ENCODE measurements at places on chromosomes 13 and 19.

DNA sequence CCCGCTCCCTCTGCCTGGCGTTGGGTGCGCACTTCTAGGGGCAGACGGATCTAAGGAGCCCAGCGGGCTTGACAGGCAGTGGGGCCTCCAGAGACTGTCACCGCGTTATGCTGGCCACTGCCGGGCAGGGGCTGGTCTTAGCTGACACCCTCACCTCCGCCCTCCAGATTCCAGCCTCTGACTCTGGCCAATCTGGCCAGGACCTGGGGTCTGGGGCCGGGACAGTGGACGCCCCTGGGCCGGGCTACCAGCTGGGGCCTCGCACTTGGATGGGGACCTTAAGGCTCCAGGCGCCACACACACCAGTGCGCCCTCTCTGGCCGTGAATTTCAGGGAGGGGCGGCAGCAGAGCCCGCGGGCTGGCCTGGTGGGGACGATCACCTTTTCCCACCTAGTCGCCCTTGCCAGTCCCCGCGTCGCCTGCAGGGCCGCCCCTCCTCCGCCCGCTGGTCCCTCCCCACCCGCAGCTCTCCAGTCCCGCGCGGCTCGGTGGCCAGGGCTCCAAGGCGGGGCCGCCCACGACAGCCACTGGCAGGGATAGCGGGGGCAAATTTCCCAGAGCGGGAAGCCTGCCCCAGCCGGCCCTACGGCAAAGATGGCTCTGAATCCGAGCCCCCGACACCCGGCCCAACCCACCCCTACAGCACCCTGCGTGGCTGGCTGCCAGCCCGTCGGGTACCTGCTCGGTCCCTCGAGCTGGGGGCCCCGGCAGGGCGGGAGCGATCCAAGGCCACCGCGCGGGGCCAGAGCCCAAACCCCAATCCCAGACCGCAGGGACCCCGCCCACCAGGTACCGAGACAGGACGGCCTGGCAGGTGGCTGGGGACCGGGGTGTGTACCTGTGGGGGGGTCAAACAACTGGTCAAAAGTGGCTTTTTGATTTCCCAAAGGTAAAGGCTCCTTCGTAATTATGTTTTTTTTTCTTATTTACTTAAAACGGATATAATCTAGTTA is 6.1 kb upstream of the ZNF98 start:
- no peak for DNase-seq

- DNase-seq = no peak
Measured at GRCh38 chr19:43329989-43330388, 23.5 kb upstream of the CD177 start.

- no peak for DNase-seq
Measured at GRCh38 chr19:52200044-52200443, 10.2 kb downstream of the PPP2R1A start.

DNA sequence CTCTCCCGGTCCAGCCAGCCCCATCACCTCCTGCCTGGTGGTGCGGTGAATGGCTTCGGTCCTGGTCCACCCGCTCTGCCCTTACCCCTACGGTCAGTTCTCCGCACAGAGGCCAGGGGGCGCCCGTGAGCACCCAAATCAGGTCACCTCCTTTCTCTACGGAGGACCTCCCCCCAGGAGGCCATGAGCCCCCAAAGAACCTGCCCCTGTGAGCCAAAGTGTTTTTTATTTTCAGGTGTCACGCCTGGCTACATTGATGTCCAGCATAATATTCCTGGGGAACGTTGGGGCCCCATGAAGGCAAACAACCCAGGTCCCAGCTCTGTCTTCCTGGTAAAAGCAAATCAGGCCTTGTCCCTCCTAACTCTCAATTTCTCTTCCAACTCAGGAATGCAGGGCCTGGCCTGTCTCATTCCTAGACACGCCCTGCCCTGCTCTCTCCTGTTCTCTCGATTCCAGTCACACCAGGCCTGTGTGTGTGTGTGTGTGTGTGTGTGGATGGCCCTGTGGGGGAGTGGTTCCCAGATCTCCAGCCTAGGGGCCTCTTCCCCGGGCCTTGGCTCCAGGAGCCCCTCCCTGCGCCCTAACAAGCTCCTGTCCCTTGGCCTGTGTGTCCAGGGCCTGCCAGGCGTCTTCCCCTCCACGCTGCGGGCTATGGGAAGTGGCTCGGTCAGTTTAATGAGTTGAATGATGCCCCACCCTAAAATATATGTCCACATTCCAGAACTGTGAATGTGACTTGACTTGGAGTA is 9.7 kb upstream of the GIPC1 start:
- peak; percentile 85 for DNase-seq

DNA sequence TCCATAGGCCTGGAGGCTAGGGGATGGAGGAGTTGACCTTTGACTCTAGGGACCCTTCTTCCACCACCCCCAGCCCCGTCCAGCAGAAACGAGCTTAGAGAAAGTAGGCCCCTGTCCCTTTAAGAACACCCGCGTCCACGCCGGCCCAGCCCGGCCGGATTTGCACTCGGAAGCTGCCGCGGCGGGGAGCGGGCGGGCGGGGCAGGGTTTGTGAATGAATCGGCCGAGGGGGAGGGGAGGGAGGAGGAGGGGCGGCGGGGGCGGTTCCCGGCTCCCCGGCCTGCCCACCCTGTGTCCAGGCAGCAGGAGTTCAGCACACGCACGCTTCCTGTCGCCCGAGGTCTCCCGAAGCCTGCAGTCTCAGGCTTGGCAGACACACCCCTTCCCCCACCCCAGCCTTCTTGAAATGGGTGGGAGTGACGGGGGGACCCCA is 1.5 kb downstream of the UNC13A start:
- no peak for DNase-seq

GRCh38 chr19:19649580-19649995 is 6.1 kb upstream of the GMIP start:
- no peak for DNase-seq

DNA sequence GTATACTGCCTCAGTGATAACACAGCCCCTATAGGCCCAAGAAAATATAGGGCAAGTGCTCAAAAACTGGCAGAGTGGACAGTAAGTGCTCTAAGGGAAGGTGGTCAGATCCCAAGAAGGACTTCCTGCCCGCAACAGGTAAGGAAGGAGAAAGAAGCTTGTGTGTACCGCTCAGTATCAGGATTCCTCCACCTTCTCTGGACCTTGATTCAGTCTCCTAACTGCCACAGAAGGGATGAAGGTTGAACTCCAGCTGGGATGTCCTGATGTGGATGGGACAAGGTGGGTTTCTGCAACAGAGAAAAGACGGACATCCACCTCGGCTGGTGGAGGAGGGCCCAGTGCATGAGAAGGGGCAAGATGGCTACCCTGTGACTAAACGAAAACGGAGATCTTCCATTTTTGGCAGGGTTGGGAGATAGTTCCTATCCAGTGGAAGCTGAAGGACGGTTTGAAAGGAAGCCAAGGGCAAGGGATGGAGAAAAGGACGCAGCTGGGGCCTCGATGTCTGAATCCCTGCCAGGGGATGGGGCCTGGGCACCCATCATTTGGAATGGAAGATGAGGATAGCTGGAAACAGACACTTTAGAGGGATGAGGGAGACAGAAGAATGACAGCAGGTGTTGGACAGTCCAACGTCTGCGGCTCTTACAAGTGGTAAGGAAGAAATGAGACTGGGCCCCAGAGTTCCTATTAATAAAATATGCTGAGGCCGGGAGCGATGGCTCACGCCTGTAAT is 1.3 kb upstream of the ATF5 start:
- DNase-seq = no peak

- peak; percentile 62 for DNase-seq
Measured at GRCh38 chr19:1847684-1848398, 442 bp downstream of the REXO1 start.

DNA sequence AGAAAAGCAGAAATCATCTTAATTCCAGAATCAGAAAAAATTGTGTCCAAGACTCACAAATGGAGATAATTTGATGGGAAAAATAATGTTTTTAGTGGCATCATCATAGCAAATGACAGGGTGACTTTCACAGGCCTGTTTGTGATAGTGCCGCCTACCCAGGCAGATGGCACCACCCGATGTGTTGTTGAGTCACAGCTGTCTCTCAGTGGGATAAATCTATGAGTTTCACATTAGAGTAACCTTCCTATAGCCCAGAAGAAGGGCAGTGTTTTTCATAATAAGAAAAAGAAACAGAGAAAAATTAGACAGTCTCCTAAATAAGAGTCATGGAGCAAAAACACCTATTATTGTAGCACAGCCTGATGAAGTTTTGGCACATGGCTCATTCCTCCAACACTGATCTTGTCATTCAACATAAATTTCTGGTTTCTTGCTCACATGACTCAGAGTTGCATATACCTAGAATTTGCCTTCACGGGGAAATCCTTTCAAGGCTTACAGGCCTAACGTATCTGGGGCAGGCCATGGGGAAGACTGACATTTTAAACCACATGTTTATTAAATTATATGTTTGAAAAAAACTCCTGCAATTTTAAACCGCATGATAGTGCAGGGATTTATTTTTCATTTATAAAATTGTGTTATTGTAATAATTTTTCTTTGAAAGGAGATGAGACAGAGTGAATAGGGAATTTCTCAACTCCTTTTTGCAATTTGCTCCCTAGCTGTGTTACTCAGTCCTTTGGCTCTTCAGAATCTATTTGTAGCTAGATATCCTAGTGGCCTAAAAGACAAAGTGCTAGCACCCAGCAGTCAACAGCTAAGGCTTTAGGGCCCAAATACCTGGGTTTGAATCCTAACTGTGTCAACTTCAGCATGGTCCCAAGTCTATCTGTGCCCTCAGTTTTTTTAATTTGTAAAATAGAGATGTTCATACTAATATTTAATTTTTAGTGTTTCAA is 393.7 kb downstream of the NDFIP2 start:
- no peak for DNase-seq

- DNase-seq = peak; percentile 79
Measured at GRCh38 chr19:55605637-55606470, at the start of gene ZNF865. Gene ZNF865 (plus strand): TSS chr19:55605647. CDS start chr19:55613619, 7,972 bp downstream.
